ENCODE measurements at places on chromosomes 4 and X.
A peak's percentile ranks its signal among the peaks of the same experiment; 100 is the strongest.

DNA sequence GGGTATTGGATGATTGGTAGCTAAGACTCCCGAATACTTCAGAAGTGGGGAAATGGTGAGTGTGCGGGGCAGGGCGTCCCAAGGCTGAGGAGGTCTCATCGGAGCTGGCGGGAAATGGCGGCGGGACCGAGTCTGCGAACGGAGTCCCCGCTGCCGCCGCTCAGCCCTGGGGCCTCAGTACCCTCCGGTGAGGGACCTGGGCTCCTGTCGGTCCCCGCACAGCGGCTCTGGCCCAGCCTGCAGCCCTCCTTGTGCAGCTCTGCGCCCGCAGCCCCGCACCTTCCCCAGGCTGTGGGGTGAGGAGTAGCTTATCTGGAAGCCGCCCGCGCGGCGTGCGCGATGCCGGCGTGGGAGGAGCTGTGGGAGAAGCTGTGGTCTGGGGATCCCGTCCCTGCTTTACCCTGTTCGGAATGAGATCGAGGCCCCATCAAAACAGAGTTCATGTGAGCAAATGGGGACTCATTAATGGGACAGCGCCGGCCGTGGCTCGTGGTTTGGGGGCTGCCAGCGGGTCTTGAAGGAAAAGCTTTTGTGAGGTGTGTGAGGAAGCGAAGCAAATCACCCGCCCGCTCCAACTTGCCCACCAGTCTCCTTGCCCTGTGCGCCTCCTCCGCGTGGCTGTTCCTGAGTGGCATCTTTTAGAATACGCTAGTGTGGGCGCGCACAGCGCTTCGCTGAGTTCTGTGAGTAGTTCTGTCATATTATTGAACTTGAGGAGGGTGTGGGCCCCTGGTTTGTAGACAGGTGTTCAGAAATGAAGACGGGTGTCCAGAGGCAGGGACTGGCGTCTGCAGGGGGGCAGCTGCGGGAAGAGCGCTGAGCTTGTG is 531 bp downstream of the ZNF141 start:
- peak; percentile 35 for DNase-seq

DNA sequence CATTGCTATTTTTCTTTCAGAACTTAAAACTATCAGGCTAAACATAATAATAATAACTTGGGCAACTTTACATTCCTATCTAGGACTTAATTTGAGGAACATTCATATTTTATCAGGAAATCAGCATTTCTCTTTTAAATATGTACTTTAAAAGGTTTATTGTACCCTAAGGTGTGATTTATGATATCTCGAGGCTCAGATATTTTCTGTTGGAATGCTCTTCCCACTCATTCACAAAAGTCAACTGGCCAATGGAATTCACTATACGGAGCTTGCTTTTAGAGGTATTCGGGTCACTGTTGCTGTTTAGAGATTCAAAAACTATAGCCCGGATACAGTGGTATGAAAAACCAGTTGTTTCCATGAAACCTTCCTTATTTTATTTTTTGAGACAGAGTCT is 328.3 kb downstream of the GBA3 start:
- DNase-seq, result no peak

GRCh38 chr4:138222046-138222445 is 20.1 kb downstream of the SLC7A11 start:
- DNase-seq, result no peak

DNA sequence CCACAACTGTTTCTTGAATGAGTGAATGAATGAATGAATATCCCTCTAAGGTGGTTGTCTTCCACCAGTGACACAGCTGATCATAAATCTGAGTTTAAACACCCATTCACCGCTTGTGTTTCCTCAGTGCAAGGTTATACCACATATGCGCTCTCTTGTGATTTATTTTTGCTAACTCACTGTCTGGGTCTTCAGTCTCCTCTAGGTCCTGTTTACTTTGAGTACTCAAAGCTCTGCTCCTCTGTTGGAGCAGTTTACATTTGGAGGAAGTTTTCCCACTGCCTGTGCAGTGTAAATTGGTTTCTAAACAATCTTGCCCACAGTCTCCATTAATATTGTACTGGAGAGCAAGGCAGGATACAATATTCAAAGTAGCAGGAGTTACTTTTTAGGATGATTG is 212.6 kb upstream of the JADE1 start:
- DNase-seq, result no peak

- no peak for DNase-seq
Measured at GRCh38 chr4:8079031-8079885, 79.4 kb downstream of the ABLIM2 start.

DNA sequence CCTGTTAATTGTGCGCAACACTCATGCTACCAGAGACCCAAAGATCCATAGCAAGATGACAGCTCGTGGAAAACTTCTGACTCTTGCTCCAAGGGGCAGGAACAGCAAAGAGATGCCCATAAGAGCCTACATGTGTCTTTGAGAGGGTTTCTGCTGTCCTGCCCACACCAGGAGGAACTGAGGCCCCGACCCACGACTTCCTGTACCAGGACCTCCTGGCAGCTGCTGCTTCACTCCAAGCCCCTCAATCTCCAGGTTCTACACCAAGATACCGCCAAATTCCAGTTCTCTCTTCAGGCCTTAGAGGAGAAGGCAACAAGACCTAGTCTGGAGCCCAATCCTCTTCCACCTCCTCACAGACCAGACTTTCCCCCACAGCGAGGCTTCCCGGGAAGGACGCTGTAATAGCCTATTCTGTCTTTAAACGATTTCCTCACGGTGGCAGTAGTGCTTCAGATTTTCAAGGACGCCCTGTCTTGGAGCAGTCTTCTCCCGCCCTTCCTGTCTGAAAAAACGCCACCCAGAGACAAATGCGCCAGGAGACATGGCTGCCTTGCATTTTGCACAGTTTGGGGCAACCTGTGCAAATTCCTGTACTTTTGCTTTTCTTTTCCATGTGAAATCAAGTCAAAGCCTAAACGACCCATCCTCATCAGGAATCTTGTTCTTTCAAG is 230.2 kb upstream of the STK26 start:
- peak; percentile 94 for DNase-seq
